Heart right ventricle (tissue), 16 donors: ENCODE measurements at places on chromosomes 11 and 22. TPM values are rescaled to one million over a fixed set of nuclear protein-coding genes. Genes with fewer than 3 reads are reported as not detected.

DNA sequence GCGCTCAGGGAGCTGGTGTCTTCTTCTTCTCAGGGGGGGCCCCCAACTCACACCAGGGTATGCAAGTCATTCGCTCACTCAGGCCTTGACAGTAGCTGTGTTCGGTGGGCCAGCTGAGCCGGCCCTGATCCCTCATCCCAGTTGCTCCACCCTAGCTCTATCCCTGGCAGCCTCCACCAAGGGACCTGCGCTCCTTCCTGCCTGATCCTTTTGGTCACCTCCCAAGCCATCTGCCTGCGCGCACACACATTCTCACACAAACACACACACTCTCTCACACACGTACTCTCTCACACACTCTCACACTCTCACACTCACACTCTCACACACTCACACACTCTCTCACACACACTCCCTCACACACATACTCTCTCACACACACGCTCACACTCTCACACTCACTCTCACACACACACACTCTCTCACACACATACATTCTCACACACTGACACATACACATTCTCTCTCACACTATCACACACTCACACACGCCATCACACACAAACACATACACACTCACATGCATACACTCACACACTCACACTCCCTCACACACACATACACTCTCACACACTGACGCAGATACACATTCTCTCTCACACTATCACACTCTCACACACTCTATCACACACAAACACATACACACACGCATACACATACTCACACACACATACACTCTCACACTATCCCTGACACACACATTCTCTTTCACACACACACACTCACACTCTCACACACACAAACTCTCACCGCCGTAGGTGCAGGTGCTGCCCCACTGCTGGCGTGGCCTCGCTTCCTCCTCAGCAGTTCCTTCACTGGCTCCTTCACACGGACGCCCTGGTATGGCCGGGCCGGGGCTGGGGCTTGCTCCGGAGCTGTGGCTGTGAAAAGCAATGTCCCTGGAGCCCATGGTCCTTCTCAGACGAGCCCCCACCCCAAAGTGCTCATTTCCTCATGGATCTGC, 20.8 kb downstream of the POU2AF1 start:
- no peak overlapping the region for H3K27ac ChIP-seq
- no peak for DNase-seq
- H3K27me3 ChIP-seq: no peaks in the 10 kb centered on the region
- no peaks in the 10 kb centered on the region for H3K36me3 ChIP-seq

GRCh38 chr11:111365722-111366559, 13.1 kb downstream of the POU2AF1 start:
- DNase-seq: no peak
- no peaks in the 10 kb centered on the region for H3K36me3 ChIP-seq
- H3K27ac ChIP-seq: no peak overlapping the region

DNA sequence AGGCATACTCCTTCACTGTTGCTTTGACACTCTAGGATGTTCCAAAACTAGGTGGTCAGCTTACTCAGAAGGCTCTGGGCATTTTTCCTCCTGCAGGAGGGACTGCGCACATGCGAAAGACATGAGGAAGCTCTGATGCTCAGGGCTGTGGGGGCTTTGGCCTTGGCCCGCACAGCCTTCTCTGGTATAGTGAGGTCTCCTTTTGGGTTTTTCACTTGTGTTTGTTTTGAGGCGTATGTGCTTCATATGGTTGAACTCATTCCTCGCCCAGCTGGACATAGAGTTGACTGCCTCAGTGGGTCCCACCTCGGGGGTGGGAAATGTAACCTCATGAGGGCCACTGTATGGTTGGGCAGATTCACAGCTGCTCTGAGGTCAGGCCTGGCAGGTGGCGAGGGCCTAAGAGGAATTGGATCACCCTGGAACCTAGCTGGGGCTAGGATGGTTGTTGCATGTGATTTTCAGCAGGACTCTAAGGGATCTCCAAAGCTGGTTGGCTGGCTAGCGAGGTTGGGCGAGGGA, 63.7 kb downstream of the PTPRJ start:
- H3K4me1 ChIP-seq: no peaks in the 10 kb centered on the region
- DNase-seq: no peak
- H3K27ac ChIP-seq: no peak overlapping the region

- peak overlapping the region; percentile 100 for H3K27ac ChIP-seq
- H3K36me3 ChIP-seq: no peaks in the 10 kb centered on the region
- peak overlapping the region; percentile 4 for H3K4me3 ChIP-seq
- H3K27me3 ChIP-seq: no peaks in the 10 kb centered on the region
- peaks cover 91% of the 10 kb centered on the region for H3K4me1 ChIP-seq
These were observed 71.1 kb upstream of the WNT7B start for GRCh38 chr22:46047841-46048595.

- H3K27ac ChIP-seq: no peak overlapping the region
- no peak for DNase-seq
- H3K4me1 ChIP-seq: peaks cover 12% of the 10 kb centered on the region
- H3K4me3 ChIP-seq: no peak overlapping the region
These were observed 9.7 kb downstream of the SRSF8 start for GRCh38 chr11:95076416-95076815.

DNA sequence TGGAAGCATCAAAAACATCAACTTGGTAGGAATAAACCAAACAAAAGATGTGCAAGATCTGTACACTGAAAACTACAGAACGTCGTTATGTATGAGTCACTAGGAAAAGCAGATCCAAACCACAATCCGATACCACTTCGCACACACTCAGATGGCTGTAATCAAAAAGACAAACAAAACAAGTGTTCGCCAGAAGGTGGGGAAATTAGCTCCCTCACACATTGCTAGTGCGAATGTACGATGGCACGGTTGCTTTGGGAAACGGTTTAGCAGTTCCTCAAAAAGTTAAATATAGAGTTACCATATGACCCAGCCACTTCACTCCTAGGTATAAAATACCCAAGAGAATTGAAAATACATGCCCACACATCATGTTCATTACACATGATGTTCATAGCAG, 14.8 kb upstream of the CARD10 start:
- no peaks in the 10 kb centered on the region for H3K27me3 ChIP-seq
- H3K27ac ChIP-seq: no peak overlapping the region
- no peak overlapping the region for H3K4me3 ChIP-seq
- DNase-seq: no peak

- H3K4me1 ChIP-seq: no peaks in the 10 kb centered on the region
- H3K27me3 ChIP-seq: peaks cover 12% of the 10 kb centered on the region
- no peaks in the 10 kb centered on the region for H3K36me3 ChIP-seq
- no peak overlapping the region for H3K4me3 ChIP-seq
These were observed 29.1 kb upstream of the KRTAP5-6 start for GRCh38 chr11:1667906-1668305.

GRCh38 chr11:71466358-71466757, 13.4 kb downstream of the NADSYN1 start:
- DNase-seq: no peak
- peaks cover 59% of the 10 kb centered on the region for H3K36me3 ChIP-seq
- H3K27me3 ChIP-seq: no peaks in the 10 kb centered on the region
- H3K4me1 ChIP-seq: no peaks in the 10 kb centered on the region
- H3K4me3 ChIP-seq: no peak overlapping the region

GRCh38 chr11:128902515-128903066, 11.4 kb downstream of the KCNJ5 start:
- no peaks in the 10 kb centered on the region for H3K27me3 ChIP-seq
- no peaks in the 10 kb centered on the region for H3K36me3 ChIP-seq
- no peak overlapping the region for H3K4me3 ChIP-seq
- no peak overlapping the region for H3K27ac ChIP-seq
- no peak for DNase-seq

DNA sequence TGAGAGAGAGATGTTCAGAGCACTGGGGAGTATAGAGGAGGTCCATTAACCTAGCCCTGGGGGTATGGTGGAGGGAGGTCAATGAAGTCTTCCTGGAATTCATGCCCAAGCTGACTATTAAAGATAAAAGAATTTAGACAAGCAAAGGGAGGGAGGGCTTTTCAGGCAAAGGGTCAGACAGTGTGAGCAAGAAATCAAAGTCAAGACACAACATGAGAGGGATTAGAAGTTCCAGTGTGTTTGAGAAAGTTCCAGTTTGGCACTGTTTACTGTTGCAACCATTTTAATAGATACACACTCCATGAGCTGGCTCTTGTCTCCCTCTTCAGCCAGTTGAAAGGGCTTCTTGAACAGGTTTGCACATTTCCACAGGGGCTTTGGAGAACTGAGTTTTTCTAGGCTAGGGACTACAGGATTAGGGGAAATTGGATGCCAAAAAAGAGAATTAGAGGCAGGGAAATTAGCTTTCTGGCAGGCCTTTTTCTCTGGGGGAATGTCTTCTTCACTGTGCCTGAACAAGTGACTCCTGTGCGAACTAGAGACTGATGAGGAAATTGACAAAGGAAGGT, 14.7 kb upstream of the NNMT start:
- peaks cover 21% of the 10 kb centered on the region for H3K4me1 ChIP-seq
- H3K27ac ChIP-seq: peak overlapping the region; percentile 33
- no peaks in the 10 kb centered on the region for H3K36me3 ChIP-seq
- H3K4me3 ChIP-seq: no peak overlapping the region
- no peak for DNase-seq
- no peaks in the 10 kb centered on the region for H3K27me3 ChIP-seq

DNA sequence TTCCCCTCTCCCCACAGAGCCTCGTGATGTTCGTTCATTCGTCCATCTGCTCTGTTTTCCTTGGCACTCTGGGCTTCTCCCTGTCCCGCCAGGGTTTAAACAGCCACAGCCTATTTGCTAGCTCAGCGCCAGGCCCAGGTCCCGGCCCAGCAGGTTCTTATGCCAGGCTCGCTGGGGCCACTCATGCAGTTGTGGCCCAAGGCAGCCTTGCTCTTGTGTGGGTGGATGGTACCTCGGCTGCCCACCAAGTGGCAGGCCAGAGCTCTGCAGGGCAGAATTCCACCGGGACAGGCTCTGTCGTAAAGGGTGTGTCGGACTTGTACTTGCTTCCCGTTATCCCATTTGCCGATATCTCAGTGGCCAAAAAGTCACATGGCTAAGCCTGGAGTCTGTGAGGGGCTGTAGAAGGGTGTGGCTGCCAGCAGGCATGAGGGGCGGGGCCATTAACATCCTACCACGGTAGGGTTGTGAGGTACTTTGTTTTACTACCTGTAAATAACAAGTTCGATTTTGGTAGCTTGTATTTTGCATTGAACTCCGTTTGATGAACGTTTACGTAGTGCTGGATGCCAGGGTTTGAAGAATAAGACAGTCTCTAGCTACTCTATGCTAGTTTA, 7.9 kb downstream of the FAM118A start:
- H3K27ac ChIP-seq: peak overlapping the region; percentile 80
- peaks cover 8% of the 10 kb centered on the region for H3K36me3 ChIP-seq
- peaks cover 52% of the 10 kb centered on the region for H3K4me1 ChIP-seq

GRCh38 chr11:28384418-28384817, 276.2 kb downstream of the METTL15 start:
- H3K27me3 ChIP-seq: no peaks in the 10 kb centered on the region
- H3K4me3 ChIP-seq: no peak overlapping the region
- no peak overlapping the region for H3K27ac ChIP-seq
- no peak for DNase-seq

DNA sequence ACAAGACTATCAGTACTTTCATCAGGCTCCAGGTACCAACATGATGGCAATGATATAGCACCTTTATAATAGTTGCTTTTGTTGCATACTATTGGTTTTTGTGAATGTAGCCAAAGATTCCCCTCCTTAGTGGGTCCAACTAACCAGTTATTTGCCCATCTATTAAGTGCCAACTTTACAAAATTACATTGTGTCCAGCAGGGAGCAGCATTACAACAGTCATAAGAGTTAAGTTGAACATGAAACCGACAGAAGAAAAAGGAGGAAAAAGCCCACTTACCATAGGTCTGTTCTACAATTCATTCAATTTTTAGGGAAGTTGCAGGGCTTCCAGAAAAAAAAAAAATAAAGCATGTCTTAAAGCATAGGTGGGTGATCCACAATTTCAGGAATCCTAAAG, 21.6 kb downstream of the IMMP1L start:
- H3K27me3 ChIP-seq: no peaks in the 10 kb centered on the region
- no peak overlapping the region for H3K27ac ChIP-seq
- H3K4me1 ChIP-seq: no peaks in the 10 kb centered on the region
- H3K4me3 ChIP-seq: no peak overlapping the region

DNA sequence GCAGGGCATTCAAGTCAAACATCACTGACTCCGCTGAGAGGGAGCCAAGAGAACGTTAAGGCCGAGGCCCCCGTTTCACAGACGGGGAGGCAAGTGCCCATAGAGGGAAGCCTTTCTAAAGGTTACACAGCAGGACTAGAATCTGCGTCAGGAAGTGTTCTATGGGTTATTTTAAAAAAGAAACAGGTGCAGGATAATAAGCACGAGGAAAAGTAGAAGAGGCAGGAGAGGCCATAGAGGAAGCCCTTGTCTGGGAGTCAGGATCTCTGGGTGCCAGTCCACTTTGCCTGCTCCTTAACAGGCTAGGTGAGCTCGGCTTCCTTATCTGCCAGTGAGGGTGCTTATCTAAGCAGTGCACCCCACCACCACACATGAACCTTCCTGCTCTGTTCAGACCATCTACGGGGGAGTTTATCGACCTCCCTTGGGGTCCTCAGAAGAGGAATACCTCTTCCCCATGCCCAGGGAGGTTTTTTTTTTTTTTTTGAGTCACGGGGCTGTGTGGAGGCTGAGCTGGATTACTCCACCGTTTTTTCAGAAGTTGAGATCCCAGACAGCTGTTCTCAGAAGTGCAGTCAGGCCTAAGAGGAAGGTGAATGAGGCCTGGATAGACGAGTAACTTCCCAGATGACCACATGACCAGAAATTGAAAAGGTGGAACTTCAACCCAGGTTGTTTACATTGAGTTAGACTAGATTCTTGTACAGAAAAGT, 1.2 kb upstream of the FCHSD2 start:
- no peaks in the 10 kb centered on the region for H3K27me3 ChIP-seq
- no peaks in the 10 kb centered on the region for H3K36me3 ChIP-seq
- no peak for DNase-seq

DNA sequence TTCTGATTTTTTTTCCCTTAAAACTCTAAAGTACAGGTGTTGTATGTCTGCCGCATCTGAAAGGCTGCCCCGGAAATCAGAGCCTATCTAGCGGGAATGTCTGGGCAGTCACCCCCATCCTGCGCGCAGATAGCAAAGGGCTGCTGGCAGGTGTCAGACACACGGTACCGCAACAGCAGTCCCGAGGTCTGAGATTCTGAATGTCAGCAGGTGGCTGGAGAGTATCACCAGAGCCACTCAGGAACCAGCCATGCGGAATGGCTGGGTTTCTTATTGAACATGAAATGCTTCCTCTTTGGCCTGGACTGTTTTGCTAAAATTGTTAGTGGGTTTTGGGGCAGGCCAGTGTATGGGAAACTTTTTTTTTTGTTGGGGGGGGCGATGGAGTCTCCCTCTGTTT, 53.3 kb downstream of the CERK start:
- no peak overlapping the region for H3K4me3 ChIP-seq
- peaks cover 73% of the 10 kb centered on the region for H3K4me1 ChIP-seq
- DNase-seq: peak; percentile 35
- H3K36me3 ChIP-seq: peaks cover 47% of the 10 kb centered on the region
- H3K27me3 ChIP-seq: no peaks in the 10 kb centered on the region
- H3K27ac ChIP-seq: peak overlapping the region; percentile 71

- peaks cover 18% of the 10 kb centered on the region for H3K4me1 ChIP-seq
- H3K27me3 ChIP-seq: no peaks in the 10 kb centered on the region
- H3K36me3 ChIP-seq: no peaks in the 10 kb centered on the region
- no peak overlapping the region for H3K4me3 ChIP-seq
- DNase-seq: no peak
These were observed 259.1 kb upstream of the PLET1 start for GRCh38 chr11:112519751-112520150.

GRCh38 chr11:84886344-84886743, 740.8 kb downstream of the DLG2 start:
- no peaks in the 10 kb centered on the region for H3K36me3 ChIP-seq
- no peak overlapping the region for H3K4me3 ChIP-seq
- no peak overlapping the region for H3K27ac ChIP-seq
- H3K27me3 ChIP-seq: no peaks in the 10 kb centered on the region
- H3K4me1 ChIP-seq: peaks cover 8% of the 10 kb centered on the region

Gene HMOX1
- total RNA-seq: 1.6 TPM

Gene SYTL2
- 4.1 TPM for total RNA-seq

Gene NAALADL1
- total RNA-seq: 6.8 TPM

Gene APOBEC3F
- total RNA-seq: 4.5 TPM

Gene OR52N4
- total RNA-seq: not detected

Gene SLC22A12
- total RNA-seq: not detected

Gene CHRM4
- total RNA-seq: not detected
